Activated T-helper 1 cell treated with Interleukin-2 at 50 U/mL for 16 hours (primary cell): ENCODE measurements at places on chromosomes 6 and 20.

GRCh38 chr6:82040405-82041221, 206.9 kb downstream of the IBTK start:
- DNase-seq: no peak

GRCh38 chr6:142842418-142843261, 102.3 kb downstream of the HIVEP2 start:
- DNase-seq: no peak

DNA sequence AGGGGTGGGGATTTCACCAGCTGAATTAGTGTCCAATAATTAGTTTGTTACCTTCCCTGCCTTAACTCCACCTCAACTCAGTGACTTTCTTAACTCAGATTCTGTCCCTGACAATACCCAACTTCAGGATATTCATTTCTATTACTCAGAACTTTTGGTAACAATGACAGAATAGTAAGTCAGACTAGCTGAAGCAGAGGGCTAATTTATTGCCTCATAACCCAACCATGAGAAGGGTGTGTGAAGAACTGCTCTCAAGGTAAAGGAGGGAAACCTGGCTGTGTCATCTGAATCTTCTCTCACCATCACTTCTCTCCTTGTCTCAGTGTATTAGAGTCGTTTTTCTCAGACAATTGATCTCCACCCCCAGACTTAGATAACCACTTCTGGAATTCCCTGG, 1.2 kb upstream of the PI3 start:
- DNase-seq: no peak

- no peak for DNase-seq
These were observed 37.5 kb upstream of the NOX3 start for GRCh38 chr6:155493026-155493693.

GRCh38 chr6:56851541-56852259, 103.2 kb upstream of the BEND6 start:
- no peak for DNase-seq

- no peak for DNase-seq
These were observed 42.8 kb downstream of the INSM1 start for GRCh38 chr20:20410678-20411077.

DNA sequence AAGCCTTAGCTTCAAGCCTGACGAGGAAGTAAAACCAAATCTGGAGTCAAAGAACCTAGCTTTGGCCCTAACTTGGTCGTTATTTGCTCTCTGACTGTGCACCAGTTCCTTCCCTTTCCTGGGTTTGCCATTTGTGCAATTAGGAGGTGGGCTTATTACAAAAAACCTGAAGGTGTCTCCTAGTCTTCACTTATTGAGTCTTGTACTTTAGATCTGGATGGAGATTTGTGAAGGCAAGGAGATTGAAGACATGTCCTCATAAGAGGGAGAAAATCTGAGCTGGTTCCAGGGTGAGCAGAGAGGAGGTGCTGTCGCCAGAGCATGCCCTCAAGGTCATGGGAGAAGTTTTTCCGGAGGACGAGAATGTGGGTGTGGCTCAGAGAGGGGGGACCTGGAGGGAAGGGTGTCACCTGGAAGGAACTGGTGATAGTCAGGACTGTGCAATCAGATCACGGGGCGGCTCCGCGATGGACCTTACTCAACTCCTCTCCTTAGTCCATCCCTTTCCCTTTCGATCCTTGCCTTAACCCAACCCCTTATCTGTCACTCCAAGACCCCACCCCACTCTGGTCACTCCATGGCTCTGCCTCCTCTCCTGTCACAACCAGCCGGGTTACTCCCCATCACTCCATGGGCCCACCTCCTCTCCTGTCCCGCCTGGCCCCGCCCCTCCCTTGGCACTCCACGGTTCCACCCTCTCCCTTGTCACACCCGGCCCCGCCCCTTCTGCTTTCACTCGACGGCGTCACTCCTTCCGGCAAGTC, 588 bp upstream of the ACSS2 start:
- DNase-seq: no peak

GRCh38 chr6:162708971-162709370, 18.6 kb downstream of the PRKN start:
- no peak for DNase-seq

- no peak for DNase-seq
These were observed 172.6 kb upstream of the SOX4 start for GRCh38 chr6:21420926-21421325.

- no peak for DNase-seq
These were observed 41.8 kb upstream of the NT5E start for GRCh38 chr6:85408039-85408438.

DNA sequence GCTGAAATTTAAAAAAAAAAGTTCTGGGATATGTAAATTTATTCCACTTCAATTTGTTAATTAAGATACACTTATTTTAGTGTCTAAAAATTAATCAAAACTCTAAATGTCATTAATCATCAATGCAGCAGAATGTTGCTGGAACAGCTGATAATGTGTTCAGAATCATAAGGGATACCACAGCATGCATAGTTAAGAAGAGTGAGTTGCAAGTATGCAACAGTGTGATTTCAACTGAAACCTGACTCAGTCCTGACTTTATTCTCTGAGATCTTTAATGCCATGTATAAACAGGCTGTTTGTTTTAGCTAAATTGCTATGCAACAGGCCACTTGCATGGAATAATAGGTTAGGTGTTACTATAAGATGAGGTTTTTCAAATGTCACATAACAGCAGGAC, 1.4 kb downstream of the GRIK2 start:
- no peak for DNase-seq

DNA sequence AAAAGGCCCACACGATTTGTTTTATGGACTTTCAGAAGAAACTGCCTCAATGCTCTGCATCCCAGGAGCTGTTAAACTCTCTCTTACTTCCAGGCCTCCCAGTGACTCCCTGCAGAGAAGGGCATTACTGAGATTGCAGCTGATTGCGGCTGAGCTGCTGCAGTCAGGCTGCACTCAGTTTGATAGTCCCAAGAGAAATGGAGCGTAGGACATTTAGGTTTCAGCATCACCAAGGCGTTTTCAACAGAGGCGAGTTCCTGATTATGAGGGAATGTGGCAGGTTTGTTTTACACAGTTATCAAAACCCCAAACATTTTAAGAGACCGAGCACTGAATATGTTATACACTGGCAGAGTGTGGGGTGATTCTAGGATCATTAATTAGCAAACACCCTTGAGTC, 145.6 kb downstream of the TBX18 start:
- DNase-seq: no peak

- DNase-seq: no peak
These were observed 490.9 kb upstream of the JARID2 start for GRCh38 chr6:14754751-14755513.

DNA sequence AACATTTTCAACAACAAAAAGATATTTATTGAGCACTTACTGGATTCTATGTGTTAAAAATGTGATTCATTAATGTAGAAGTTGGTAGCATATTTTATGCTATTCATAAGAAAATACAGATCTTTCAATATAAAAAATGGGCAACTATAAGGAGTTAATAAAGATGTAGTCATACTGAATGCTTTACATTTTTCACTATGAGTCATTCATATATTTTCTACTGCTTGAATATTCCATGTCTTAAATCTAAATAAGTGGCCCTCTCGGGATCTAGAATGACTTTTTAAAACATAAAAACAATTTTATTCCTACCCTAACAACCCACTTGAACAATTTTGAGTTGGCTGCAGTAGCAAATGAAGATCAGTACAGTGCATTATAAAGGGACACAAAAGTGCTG, 362.1 kb downstream of the PHF3 start:
- DNase-seq: no peak

DNA sequence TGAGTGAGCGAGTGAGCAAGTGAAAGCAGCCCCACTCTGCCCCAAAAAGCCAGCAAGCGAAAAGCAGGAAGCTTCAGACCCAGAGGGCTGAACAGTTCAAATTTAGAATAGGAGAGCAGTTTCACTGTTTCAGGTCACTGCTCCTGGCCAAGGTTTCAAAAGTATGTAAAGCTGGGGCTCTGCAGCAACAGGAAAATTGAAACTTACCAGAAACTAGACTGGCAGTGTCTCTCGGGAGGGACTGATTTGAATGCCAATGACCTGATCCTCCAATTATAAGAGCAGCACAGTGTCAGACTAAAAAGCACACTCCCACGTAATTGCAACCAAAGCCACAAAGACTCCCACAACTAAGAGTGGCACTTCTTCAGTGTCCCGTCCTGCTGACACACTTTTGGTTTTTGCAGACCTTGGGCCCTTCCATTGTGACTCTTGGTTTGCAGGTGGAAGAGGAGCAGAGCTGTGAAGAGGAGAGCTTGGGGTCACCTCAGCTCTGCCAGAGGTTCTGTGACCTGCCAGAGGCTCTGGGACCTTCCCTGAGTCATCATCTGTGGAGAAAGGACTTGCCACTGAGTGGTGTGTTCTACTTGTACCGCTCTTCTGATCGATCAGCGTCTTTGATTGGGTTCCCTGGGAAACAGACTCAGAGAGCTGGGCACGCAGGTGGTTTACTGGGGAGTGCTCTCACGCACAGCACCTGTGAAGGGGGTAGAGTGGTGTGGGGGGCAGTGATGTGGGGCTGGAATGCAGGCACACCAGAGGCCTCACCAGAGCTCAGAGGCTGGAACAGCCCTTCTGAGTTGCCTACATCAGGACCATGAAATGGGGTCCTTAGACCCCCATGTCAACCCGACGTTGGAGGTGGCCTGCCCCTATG, 52.7 kb upstream of the PTGIS start:
- no peak for DNase-seq

DNA sequence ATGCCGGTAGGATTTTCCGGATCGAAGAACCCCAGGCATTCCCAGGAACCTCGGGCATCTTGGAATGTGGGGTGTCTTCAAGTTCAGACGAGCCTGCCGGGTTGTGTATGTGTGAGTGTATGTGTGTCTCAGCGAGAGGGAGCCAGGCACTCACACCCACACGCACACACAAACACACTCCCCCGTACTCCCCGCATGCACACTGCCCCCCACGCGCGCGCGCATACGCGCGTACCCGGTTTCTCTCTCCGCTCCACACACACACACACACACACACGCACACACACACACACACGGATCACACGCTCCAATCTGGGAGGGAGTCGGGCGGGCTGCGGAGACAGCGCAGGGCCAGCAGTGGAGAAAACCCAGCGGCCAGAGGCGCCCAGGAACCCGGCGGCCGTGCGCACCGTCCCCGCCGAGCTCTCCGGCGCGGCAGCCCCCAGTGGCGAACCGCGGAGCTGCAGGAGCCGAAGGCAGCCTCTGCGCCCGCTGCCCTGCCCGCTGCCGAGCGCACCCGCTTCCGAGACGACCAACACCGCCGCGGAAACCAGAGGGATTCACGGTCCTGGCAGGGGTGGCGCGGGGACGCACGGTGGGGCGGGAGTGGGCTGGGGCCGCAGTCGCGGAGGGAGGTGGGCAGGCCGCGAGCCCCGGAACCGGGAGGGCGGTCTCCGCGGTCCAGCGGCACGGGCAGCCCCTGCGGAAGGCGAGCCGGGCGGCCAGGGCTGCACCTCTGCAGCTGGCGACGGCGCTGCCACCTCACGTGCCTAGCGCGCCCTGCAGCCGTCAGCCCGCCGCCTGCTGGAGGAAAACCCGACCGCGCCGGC, at the start of gene LRFN2:
Gene LRFN2, minus strand, starts transcription at position 125 of the 830 bp plus-strand sequence.
- peak; percentile 37 for DNase-seq
